CD4-positive, alpha-beta memory T cell (primary cell): ENCODE measurements at places on chromosomes 13 and 19. TPM values are rescaled to one million over a fixed set of nuclear protein-coding genes. Genes with fewer than 3 reads are reported as not detected.
A peak's percentile ranks its signal among the peaks of the same experiment; 100 is the strongest.

IGFL2 gene
- total RNA-seq = not detected

DNA sequence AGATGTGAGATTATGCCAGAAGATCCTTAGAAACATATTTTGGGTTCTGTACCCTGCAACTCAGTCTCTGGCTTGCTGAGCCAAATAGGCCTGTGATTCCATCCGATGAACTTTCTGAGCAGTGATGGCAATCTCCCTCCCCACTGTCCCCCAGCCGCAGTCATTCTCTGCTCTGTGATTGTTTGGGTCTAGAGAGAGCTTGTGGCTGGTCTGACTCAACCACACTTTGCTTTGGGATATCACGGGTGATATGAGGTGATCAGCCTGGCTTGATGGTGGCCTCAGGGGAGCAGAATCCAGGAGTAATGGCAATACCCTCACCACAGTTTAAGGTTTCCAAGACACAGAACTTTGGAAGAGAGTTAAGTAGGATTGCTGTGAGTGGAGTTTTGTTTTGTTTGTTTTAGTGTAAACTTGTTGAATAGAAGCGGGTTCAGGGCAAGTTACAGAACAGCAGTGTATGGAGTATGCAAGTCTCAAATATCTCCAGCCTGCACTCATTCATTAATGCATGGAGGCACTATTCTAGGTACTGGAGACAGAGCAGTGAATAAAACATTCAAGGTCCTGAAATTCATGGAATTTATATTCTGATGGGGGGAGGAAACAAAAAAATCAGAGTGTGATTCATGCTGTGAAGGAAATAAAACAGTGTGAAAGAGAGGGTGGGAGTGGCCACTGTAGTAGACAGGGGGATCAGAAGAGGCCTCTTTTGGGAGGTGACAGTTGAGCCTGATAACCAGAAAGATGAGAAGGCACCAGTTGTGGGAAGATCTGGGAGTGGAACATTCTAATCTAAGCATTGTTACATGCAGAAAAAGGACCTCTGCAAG is 5.3 kb downstream of the SAMD4B start:
- H3K27ac ChIP-seq = no peak overlapping the region
- peaks cover 48% of the 10 kb centered on the region for H3K4me1 ChIP-seq

DNA sequence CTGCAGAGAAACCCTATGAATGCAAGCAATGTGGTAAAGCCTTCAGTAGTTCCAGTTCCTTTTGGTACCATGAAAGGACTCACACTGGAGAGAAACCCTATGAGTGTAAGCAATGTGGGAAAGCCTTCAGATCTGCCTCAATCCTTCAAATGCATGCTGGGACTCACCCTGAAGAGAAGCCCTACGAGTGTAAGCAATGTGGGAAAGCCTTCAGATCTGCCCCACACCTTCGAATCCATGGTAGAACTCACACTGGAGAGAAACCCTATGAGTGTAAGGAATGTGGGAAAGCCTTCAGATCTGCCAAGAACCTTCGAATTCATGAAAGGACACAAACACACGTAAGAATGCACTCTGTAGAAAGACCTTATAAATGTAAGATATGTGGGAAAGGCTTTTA is 14.7 kb downstream of the ZNF763 start:
- no peak overlapping the region for H3K4me3 ChIP-seq
- no peak for DNase-seq
- no peak overlapping the region for H3K27ac ChIP-seq
- no peaks in the 10 kb centered on the region for H3K27me3 ChIP-seq

DNA sequence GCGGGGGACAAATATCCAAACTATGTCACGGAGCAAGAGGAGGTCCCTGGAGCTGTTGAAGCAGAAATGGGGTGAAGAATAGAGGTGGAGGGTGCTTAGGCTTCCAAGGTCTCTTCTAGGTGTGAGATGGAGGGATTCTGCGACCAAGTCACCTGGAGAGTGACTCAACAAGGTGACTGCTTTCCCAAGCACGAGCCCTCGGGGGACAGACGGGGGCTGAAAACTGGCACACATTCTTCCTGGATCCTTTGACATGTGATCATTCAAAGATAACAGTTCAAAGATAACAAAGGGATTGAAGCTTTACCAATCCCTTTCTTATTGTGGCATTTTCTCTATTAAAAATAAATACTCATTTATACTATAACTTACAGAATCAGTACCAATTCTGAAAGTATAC is 2.2 kb upstream of the TEX101 start:
- no peaks in the 10 kb centered on the region for H3K4me1 ChIP-seq
- H3K4me3 ChIP-seq = no peak overlapping the region
- no peaks in the 10 kb centered on the region for H3K36me3 ChIP-seq

DNA sequence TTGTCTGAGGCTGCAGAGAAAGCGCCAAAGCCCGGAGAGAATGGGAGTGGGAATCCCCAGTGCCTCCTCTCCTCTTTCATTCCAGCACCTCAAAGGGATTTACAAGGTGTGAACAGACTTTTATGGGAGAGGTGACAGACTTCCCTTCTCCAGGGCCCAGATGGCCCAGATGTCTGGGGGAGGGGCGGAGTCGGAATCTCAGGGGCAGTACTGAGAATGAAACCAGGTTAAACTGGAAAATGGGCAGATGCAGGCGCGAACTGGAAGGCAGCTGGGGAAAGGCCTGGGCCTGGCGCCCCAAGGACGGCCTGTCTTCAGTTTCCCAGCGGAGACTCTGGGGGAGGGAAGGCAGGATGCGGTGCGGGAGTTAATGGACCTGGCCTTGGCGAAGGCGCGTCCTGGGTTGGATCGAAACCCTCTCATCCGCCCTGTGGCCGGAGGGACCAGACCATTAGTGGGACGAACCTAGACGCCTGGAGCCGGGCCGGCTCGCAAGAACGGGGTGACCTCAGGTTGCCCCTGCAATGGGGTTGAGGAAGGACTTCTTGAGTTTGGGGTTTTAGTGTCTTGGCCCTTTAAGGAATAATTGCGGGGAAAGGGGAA is 592 bp upstream of the TRIP10 start:
- no peak for DNase-seq
- H3K27ac ChIP-seq = peak overlapping the region; percentile 94
- H3K36me3 ChIP-seq = peaks cover under 1% of the 10 kb centered on the region
- peak overlapping the region; percentile 69 for H3K4me3 ChIP-seq
